ENCODE measurements at places on chromosomes 2 and 18.

DNA sequence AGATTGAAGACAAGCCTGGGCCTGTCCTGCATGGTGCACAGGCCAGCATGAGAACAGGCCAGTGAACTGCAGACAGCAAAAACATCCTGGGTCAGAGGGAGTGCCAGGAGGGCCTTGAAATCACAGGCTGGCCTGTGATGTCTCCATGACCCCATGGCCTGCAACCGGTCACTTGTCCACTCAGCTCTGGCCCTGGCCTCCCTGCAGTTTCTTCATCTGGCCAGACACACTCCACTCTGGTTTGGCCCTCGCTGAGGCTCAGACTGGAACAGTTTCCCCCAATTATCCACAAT lies 12.6 kb downstream of the CYRIA start:
- DNase-seq: no peak

DNA sequence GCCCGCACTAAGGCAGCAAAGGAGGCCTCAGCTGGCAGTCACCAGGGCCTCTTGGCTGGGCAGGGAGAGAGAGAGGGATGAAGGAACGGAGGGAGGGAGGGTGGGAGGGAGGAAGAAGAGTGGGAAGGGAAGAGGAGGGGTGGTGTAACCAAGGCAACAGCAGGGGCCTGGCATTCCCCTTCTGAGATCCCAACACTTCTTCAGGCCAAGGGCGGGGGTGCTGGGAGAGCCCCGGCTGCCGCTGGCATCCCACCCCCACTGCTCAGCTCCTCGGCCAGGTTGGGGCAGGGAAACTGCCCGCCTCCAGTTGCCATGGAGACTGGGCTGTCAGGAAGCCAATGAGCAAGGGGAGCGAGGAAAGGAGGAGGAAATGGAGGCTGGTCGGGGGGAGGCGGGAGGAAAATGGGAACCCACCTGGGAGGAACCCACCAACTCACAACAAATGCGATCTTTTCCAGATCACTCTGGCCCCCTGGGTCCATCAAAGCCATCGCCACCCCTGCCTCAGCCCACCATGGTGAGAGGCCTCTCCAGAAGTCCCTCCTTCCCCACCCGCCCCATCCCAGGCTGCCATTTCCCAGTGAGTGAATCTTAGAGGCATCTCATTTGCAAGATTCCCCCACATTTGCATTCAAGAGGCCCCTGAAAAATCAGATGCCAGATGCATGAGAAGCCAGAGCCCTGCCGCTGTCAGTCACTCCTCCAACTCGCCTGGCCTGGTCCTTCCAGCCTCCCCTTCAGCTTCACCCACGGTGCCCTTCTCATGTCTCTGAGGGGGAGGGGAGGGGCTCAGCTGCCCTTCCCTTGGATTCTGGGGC lies 12.4 kb downstream of the SH2D6 start:
- DNase-seq: no peak

- no peak for DNase-seq
Observed at GRCh38 chr2:23523373-23524260, 138.6 kb downstream of the KLHL29 start.

GRCh38 chr2:30678410-30679137 lies 128.7 kb downstream of the CAPN13 start:
- no peak for DNase-seq

DNA sequence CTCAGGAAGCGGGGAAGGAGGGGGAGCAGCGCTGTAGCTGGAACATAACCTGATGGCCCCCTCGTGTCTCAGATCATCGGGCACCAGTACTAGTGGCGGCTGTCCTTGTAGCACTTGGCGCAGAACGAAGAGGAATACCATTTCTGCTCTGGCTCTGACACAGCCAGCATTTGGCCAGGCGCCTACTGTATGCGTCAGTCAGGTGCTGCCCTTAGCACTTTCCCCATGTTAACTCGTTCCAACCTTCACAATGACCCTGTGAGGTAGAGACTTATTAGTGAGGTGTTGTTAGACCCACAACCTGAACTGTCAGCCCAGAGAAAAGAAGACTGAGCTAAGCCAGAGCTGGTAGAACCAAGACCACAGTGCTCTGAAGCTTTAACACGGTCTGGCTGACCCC lies 47.7 kb upstream of the EML6 start:
- no peak for DNase-seq

- peak; percentile 25 for DNase-seq
Observed at GRCh38 chr2:159807183-159808031, 9.4 kb upstream of the CD302 start.

- DNase-seq: peak; percentile 37
Observed at GRCh38 chr18:70489986-70490933, 201.4 kb downstream of the SOCS6 start.

DNA sequence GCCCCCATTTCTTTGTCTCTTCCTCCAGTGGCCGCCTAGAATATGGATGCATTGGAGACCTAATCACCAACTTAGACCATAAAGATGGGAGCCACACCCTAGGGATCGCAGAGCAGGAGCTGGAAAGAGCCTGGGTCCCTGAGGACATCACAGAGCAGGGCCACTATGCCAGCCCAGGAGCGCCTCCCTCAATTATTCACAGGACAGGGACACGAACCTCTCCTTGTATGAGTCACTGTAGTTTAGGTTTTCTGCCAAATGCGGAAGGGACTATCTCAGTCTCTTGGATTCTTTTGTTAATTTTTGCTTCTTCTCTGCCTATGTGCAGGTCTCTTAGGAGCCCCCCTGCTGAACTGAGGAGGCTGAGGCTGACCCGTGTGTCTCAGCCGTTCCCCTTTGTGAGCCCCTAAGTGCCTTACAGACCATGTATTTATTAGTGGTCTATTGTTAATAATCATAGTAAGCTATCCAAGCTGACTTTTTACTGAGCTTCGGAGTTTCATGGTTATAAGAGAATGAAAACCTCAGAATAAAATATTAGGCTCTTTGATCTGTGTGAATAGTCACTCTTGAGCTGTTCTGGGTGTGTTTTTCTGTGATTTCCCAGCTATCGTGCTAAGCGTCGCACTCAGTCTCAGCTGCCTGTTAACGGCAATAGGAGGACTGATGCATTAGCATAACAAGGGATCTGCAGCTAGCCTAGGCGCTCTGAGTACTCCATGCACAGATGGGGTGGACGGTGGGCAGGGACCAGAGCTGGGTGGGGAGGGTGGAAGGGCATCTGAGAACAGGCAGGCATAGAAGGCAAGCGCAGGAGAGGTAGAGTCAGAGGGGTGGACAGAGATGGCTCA lies 12.7 kb upstream of the PTPN4 start:
- no peak for DNase-seq

GRCh38 chr2:3604207-3604877 lies 9.4 kb downstream of the COLEC11 start:
- DNase-seq: no peak

GRCh38 chr2:15911686-15912085 lies 28.7 kb upstream of the MYCN start:
- DNase-seq: no peak

Measured in activated CD4-positive, alpha-beta T cell treated with anti-CD3 and anti-CD28 coated beads, Interleukin-2, amount 50 U/mL, for 16 hours (primary cell).